GM10248 (cell line): ENCODE measurements at places on chromosomes 11 and 22.

DNA sequence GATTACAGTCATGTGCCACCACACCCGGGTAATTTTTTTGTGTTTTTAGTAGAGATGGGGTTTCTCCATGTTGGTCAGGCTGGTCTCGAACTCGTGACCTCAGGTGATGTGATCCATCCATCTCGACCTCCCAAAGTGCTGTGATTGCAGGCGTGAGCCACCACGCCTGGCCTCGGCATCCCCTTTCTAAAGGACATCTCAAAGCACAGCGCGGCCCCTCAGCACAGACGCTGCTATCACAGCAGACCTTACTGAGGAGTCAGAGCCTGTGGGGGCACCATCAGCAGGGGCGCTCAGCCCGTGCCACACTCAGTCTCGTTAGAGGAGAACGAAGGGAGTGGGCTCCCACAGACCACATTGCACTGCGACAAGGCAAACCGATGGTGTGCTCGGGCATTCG is 19.4 kb downstream of the CELSR1 start:
- DNase-seq, result no peak

DNA sequence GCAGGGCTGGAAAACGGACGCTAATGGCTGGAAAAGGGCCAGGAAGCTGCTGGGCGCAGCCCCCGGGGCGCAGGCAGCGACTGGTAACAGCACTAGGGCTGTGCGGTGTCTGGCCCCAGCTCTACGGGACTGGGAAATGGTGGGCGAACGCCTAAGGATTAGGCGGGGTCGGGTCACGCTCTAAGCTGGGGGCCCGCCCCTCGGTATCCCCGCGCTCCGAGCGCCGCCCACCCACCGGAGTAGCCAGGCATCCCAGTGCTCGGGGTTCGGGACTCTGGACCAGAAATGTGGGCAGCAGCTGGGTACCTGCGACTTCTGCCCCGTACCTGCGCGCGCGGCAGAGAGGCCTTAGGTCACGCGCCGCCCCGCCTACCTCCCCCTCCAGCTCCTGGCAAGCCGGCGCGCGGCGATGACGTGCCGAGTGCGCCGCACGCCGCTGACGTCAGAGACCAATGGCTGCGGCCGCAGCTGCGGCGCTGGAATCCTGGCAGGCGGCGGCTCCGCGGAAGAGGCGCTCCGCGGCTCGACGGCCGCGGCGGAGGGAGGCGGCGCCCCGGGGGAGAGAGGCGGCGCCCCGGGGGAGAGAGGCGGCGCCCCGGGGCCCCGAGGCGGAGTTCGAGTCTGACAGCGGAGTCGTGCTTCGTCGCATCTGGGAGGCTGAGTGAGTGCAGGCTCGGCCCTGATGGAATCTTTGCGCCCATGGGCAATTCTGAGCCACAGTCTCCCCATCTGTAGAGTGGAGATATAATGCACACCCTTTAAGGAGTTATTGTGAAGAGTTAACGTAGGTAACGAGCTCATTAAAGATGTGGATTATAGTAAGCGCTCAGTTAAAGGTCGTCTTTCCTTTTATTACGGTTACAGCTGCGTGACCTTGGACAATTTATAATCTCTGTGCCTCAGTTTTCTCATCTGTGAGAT is at the start of the genes HPS4 and SRRD:
TSS of gene HPS4 (minus strand) at position 345 of the 921 bp plus-strand sequence. CDS start 2,021 bp downstream, outside the sequence.
TSS of gene SRRD (plus strand) at position 439 of the 921 bp plus-strand sequence. CDS start at position 453, 14 bp downstream.
- DNase-seq, result peak; percentile 94

GRCh38 chr11:12800032-12800671 is 125.9 kb downstream of the TEAD1 start:
- no peak for DNase-seq

DNA sequence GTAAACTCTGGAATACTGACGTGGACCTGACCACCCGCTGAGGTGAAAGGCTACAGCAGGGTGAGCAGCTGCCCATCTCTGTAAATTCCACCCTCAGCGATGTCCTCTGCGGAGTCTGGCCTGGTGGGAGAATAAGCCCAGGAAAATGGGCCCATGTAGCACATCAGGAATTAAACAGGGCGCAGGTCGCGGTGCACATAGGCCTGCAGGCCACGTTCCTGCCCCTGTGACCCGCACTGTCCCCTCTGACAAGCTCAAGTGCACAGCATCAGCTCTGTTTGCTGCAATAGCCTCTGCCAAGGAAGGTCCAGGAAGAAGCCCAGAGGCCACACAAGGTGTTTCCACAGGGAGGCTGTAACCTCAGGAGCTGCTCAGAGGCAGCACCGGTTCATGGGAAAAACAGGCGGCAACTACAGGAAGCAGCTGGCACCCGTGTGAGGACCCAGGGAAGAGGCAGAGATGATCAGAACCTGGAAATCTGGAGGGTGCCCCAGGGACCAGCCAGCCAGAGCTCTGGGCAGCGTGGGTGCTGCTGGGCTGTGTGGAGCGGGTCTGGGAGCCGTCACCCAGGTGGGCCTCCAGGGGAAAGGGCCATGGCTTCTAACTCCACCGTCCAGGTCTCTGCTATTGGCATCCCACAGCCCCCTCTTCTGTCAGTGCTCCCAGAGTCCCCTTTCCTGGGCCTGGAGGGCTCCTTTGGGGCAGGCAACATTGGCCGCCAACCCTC is 808 bp upstream of the IFITM2 start:
- DNase-seq, result no peak

DNA sequence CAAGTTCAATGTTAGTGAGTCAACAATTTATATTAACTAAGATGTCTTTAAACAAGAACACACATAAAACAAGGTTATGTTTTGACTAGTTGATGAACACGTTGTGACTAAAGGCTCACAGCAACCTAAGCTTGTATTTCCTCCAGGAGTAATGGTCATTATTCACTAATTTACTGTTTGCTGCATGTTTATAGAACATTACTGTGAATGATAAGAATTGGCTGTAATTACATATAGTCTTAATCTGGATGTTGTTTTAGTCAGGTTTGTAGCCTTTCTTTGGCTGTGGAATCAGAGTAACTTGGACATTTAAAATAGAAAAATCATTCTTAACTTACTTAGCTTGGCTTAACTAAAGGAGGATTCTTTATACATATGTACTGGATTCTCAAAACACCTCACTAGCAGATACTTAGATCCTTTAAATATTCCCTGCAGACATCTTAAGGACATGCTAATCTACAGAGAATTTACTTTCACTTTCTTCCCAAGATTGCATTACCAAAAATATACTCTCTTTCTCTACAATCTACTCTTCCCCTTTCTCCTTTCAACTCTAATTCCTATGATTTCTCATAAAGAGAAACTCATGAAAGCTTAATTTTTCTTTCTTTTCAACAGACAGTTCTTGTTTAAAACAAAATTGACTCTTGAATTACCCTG is 319.7 kb upstream of the CTSC start:
- DNase-seq, result no peak
